ENCODE measurements at places on chromosomes 12 and 14.

DNA sequence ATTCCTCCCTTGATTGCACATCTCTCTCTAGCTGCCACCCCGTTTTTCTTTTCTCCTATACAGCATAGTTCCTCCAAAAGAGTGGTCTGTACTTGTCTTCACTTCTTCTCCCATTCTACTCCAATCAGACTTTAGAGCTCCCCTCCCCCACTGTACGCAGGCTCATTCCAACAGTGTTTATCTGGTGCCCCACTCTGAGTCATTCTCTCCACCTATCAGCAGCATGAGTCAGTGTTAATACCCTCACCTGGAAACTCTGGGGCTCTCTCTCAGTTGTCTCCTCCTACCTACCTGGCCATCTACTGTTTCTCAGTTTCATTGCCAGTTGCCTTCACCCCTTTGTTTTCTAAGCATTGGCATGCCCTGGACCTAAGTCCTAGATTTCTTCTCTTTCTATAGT lies 175.1 kb upstream of the ARHGAP5 start:
- DNase-seq, result no peak

DNA sequence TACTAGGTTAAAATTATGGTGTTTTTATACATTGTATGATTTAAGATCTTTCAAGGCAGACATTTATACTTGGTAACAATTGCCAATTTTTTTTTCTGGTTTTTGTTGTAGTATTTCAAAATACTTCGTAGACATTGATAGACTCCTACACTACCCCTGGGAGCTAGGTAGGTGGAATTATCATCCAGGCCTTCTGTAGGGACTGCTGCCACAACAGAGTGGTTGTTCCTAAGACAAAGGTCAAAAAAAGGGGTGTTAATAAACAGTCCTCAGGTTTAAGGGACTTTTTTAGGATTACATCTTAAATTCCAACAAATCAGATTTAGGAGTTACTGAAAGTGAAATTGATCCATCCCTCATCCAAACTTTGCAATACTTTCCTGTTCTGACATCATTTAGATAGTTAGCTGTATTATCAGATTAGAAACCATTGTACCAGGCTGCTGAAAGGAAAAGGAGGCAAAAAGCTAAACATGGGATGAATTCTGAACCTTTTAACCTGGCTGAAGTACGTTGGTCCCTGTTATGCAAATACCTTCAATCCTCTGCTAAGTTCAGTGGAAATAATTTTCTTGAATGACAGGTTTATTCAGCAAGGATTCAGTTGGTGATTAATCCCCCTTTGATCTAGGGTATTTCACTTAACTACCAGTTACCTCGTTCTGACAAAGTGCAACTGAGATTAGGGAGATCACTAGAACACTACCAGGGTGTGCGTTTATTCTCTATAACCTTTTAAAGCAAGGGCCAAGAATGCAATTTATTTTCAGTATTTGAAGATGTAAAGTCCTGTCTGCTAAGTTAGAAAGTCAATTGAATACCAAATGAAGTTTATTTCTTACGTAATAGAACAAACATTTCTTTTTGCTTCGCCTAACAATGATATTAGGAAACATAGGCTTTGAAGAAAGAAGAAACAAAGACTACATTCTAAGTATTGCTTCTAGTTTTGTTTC lies 23.2 kb downstream of the AP5M1 start:
- DNase-seq, result no peak

GRCh38 chr12:118185602-118186397 lies 49.9 kb downstream of the PEBP1 start:
- DNase-seq, result no peak

DNA sequence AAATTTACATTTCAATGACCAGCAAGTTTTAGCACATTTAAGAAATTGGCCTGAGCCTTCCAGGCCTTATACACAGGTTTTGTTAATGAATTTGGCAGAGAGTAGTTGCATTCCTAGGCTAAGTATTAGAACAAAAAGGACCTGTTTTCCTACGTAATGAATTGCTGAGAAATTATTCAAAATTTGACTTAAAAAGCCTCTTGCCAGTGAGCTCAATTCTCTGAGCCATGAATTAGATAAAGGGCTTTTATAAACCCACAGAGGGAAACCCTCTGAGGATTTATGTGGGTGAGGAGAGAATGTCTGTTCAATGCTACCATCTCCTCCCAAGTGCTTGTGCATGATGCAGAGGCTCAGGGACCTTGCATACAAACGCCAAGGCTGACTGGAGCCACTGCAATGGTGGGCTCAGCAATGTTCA lies 94.5 kb upstream of the PELI2 start:
- no peak for DNase-seq

- DNase-seq, result peak; percentile 46
Observed at GRCh38 chr12:69739287-69740191, 879 bp downstream of the RAB3IP start.

DNA sequence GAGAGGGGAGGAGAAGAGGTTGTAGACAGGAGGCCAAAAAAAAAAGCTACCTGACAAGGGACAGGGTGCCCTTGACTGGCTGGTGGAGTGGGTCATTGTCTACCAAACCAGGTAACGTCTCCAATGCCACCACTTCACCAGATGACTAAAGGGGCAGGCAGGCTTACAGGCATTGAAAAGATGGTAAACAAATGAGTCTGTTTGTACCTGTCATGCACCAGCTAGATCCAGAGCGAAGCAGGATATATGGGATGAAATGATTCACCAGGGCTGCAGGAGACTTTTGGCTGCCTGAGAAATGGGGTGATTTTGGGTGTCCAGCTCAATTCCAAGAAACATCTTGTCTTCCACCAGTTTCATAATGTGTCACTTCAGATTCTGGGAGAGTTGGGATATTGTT lies 4.0 kb downstream of the C12orf54 start:
- no peak for DNase-seq

GRCh38 chr12:5856692-5857091 lies 88.4 kb downstream of the ANO2 start:
- DNase-seq, result no peak

GRCh38 chr12:77847060-77847541 lies 16.4 kb downstream of the NAV3 start:
- no peak for DNase-seq

- DNase-seq, result peak; percentile 9
Observed at GRCh38 chr14:91299121-91300115, 54.9 kb upstream of the GPR68 start.

- peak; percentile 34 for DNase-seq
Observed at GRCh38 chr14:78254911-78255461, 84.8 kb downstream of the NRXN3 start.

GRCh38 chr12:6200256-6201212 lies at the start of gene CD9:
Gene CD9 (plus strand): TSS chr12:6200400. CDS start chr12:6200500, 100 bp downstream.
- no peak for DNase-seq

DNA sequence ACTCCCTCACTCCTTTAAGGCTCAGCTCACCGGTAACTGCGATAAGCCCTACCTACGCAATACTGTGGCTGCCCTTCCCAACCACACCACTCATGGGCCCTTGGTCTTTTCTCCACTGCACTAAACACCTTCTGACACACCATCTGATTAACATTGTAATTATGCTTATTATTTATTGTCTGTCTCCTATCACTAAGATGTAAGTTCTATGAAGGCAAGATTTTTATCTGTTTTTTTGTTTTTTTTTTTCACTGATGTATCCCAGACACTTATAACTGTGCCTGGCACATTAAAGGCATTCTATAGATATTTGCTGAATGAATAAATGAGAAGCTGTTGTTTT lies 34.2 kb upstream of the PYGL start:
- no peak for DNase-seq

- DNase-seq, result no peak
Observed at GRCh38 chr12:63869656-63870055, 25.2 kb downstream of the SRGAP1 start.

- no peak for DNase-seq
Observed at GRCh38 chr12:19979584-19979983, 388.8 kb upstream of the PDE3A start.

DNA sequence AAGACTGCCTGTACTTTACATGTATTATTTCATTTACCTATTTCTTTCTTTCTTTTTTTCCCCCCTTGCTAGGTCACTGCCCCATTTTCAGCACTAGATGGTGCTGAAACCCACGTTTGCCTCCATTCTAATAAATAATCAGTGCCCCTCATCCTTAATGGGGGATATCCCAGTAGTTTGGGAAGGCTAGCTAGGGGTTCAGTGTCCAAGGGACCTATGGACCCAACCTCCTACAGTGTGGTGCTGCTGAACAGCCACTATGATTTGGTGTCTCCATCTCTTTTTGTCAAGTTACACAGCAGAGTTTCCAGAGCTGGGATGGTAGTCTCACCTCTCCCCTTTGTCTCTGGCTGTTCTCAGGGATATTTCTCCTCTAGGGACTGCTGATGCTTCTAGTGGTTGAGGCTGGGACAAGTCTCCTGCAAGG lies 6.5 kb upstream of the HCFC2 start:
- DNase-seq, result peak; percentile 50

DNA sequence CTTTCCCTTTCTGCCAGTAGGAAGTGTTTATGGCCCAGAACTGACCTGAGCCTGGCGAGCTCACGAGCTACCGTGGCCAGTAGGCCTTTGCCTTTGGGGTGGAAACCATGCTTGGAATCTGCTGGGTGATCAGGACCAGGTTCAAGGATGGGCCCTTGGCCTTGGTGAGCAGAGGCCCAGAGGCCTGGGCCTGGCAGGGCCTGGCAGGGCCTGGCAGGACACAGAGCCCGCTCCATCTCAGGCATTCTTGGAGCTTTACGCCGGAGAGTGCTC lies 184.8 kb upstream of the RTL1 start:
- DNase-seq, result no peak

GRCh38 chr14:50728836-50729235 lies 60.7 kb upstream of the SAV1 start:
- no peak for DNase-seq

- DNase-seq, result no peak
Observed at GRCh38 chr12:121331248-121331647, 21.0 kb downstream of the ANAPC5 start.

- no peak for DNase-seq
Observed at GRCh38 chr12:116813271-116814041, 67.8 kb downstream of the HRK start.

DNA sequence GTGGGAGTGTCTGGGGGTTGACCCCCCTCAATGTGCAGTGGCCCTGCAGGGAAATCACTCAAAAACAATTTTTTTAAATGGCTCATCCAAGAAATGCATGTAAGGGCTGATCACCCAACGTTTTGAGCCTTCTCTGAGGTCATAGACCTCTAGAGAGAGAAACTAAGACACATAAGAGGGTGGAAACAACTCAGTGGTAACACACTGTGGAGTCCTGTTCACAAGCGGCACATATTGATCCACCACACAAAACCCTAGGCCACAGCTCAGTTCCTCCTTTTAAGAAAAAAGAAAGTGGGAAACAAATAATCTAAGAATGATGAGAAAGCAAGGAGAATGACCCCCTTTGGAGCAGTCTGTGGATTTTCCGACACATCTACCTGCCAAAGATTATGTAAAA lies 83.0 kb upstream of the METAP2 start:
- no peak for DNase-seq

DNA sequence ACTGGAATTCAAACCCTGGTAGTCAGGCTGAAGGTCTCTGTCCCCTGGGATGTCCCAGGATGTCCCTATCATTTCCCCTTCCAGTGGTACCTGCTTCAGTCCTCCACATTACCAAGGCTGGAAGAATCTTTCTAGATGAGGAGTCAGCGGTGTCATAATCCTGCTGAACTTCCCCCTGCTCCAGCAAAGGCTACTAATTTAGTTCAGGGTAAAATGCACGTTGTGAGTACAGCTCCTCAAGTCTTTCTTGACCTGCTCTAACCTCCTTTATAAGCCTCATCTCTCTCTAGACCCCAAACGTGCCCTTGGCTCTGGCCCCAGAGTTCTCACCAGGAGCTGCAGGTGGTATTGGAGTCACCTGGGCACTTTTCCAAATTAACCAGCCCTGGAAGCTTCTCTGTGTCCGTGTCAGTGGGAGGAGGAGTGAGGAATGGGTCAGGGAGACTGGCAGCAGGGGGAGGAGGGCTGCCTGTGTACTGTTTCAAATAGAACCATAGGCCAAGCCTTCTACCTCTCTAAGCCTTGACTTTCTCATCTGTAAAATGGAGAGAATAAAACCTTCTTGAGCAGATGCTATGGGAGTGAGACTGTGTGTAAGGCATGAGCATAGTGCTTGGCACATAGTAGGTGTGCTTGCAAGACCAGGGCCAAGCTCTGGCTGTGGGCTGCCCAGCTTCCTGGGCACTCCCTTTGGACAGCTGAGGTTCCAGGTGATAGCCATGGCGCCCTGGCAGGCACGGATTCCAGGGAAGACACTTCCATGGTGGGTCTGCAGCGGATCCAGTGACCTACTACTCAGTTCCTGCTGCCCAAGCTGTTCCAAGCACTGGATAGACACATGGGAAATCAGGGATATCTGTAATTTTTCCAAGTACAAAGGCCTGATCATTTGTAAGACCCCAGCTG lies 24.5 kb downstream of the ASB2 start:
- no peak for DNase-seq

DNA sequence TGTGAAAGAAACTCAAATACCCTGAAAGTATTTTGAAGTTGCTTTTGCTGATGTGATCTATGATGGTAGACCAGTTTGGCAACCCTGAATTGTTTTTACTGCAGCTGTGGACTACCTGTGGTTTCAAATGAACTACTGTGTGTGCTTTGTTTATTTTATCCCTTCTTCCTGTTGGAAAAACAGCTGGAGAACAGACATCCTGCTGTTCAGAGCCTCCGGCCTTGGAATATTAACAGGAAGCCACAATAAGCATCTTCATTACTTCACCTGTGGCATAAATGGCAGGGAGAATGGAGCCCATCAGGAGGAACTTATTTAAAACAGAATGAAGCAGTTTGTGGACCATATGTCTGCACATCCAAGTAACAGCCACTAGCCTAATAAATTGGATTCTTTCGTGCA lies 104.8 kb downstream of the DUSP6 start:
- DNase-seq, result no peak

GRCh38 chr12:3127832-3128231 lies 50.7 kb downstream of the TSPAN9 start:
- no peak for DNase-seq

DNA sequence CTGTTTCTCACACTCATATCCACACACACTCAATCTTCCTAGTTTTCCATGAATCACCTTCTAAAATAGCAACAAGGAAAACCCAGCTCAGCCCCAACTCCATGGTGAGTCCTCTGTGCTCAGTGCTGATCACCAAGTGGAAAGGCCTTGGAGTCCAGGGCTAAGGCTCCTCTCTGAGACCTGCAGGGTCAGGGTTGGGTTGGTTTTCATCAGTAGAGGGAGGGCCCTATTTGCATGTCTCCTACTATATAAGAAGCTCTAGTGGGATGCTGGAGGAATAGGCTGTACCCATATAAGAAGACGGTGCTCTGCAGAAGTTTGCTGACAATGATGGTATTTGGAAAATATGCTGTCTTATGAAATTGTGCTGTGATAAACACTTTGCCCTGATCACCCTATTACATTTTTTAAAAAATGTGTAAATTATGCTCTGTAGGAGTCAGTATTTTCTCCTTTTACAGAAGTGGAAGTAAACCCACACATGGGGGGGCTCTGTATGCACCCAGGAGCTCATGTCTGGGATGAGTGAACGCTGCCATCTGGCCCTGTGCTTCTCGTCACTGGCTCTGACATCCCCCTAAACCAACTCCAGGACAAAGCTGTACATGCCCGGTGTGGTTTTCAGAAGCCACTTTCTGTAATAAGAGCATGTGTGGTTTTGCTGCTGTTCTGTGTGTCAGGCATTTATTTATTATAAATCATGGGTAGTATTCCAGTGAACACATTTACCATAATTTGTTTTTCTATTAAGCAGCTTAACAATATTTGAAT lies 536.3 kb downstream of the TMEM121 start:
- no peak for DNase-seq

Measured in hematopoietic multipotent progenitor cell treated with erythropoietin and hydrocortisone succinate and interleukin-3 and kit ligand, for 8 days (in vitro differentiated cells).